ENCODE measurements at places on chromosomes 3 and 15.

DNA sequence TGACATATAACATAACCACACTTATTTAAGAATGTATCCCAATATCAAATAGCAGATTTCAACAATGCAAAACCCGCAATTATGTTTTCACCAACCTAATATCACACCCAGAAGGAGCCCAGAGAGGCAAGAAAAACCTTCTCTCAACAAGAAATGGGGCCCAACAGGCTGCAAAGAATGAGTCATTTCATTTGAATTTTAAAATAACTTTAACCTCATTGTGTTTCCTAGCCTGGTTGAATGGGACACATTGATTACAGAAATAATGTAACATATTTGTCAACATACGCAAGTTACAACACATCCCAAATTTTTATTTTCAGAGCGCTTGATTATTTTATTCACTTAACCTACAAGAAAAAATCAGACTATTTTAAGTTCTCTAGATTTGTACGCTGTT, 365.1 kb upstream of the SLCO3A1 start:
- no peak for DNase-seq

GRCh38 chr3:45496555-45496954, 98.0 kb upstream of the LIMD1 start:
- no peak for DNase-seq

GRCh38 chr3:24598695-24599470, 104.2 kb upstream of the THRB start:
- DNase-seq = peak; percentile 52

- DNase-seq = no peak
These were observed 53.0 kb upstream of the STXBP5L start for GRCh38 chr3:120854908-120855526.

GRCh38 chr3:9448643-9449042, 51.2 kb downstream of the SETD5 start:
- DNase-seq = no peak

DNA sequence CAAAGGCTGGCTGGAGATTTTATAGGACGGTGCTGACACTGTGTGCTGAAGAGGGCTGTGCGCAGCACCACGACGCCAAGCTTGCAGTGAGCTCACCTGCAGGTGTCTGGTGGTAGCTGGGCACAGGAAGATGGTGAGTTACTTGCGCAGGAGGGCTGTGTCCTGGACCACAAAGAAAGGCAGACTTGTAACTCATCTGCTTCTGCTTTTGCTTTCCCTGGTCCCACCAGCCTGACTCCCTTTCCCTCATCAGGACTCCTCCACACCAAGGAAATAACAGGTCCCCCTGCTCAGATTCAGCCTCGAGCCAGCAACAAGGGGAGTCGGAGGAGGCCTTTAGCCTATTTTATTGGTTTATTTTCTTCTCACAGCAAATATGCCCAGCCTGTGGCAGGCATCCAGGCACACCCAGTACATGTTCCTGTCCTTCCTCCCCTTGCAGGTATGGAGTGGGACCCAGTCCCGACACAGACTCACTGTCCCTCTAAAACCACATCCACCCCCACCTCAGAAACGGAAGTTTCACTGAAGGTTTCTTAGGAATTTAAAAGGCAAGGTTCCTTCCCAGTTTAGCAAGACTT, 35.6 kb upstream of the FLNB start:
- DNase-seq = no peak

GRCh38 chr3:139327231-139327630, 16.6 kb upstream of the MRPS22 start:
- DNase-seq = no peak

DNA sequence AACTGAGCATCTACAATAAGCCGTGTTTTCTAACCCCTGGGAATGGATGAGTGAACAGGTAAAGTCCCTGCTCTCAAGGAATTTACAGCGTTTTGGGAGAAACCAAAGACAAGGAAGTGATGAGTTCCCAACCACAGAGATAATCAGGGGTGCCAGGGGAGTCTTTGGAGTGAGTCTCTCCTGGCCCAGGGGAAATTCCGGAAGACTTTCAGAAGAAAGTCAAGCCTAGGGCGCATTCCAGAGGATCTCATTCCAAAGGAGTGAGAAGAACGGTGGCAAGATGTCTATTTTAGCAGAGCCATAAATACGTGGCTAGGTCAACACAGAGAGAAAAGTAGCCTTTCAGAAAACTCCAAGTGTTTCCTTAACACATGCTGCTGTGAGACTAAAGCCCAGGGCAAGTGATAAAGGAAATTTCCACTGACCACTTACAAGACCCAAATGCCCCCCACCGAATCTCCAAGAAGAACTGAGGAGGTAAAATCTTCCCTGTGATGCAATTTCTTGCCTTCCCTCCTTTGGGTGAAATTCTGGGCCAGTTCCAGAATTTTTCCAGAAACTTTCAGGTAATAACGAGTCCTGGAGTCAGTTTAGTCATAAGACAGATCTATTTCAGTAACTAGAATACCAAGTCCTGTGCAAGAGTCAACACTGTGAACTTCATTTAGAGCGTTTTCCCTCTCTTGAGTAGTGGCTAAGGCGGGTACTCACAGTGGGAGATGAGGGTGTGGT, 437.4 kb downstream of the NR2F2 start:
- no peak for DNase-seq

DNA sequence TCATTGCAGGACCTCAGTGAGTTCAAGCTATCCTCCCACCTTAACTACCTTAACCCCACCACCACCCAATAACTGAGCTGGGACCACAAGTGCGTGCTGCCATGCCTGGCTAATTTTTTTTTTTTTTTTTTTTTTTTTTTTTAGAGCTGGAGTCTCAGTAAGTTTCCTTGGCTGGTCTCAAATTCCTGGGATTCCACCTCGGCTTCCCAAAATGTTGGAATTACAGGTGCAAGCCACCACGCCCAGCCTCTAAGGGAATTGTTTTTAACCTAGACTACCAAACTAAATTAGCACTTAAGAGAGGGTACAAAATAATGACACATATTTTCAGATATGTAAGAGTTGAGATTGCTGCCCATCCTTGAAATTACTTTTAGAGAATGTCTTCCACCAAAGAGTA, 4.3 kb upstream of the TNIK start:
- no peak for DNase-seq

- no peak for DNase-seq
These were observed 56.4 kb downstream of the FILIP1L start for GRCh38 chr3:100057716-100058575.
